ENCODE measurements at places on chromosomes 7 and 10. TPM values are rescaled to one million over a fixed set of nuclear protein-coding genes. Genes with fewer than 3 reads are reported as not detected.

Gene EBLN1
- not detected for polyA plus RNA-seq

Gene C10orf71
- polyA plus RNA-seq = not detected

- no peak for DNase-seq
Measured at GRCh38 chr10:43606323-43607198, at the start of gene ZNF485. TSS of gene ZNF485 (plus strand) at chr10:43606438. CDS start at chr10:43607051, 613 bp downstream.

- DNase-seq = no peak
Measured at GRCh38 chr7:72023926-72024325, 388.2 kb downstream of the CALN1 start.

DNA sequence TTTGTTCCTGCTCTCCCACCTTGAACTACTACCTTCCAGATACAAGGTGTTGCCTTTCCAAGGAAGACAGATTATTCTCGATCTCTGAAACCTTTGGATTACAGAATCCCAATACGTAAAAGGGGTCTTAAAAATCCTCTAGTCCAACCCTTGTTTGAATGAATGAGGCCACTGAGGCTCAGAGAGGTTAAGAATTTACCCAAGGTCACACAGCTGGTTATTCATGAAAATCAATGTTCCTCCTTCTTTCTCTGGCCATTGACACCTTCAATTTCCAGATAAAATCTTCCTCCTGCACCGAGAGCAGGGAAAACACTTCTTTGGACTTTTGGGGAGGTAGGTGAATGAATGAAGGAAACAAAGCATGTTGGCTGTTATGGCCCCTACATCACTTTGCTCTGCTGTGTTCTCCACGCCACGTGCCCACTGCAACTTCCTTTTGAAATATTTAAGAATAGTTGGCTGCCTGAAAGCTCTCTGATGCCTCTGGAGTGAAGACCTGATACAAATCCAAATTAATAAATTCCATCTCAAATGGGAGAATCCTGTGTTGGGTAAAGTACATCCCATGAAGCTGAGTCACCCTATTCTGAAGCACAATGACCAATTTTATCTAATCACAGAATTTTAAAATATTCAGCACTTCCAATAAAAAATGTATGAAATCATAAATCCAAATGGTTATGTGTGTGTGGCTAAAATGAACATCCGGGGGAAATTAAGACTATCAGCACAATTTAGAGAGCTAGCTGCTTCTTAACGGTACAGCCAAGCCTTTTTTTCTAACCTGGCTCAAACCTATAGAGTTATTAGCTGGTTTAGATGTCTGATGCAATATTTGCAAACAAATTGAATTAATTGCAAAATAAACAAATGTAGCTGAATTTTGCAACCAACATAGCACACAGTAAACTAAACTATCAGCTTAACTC is 7.3 kb downstream of the SVIL start:
- no peak for DNase-seq

All from GM12878 (cell line).